CD4-positive, alpha-beta T cell treated with Interleukin-17A for 4 hours (primary cell): ENCODE measurements at places on chromosomes 3 and 15.

DNA sequence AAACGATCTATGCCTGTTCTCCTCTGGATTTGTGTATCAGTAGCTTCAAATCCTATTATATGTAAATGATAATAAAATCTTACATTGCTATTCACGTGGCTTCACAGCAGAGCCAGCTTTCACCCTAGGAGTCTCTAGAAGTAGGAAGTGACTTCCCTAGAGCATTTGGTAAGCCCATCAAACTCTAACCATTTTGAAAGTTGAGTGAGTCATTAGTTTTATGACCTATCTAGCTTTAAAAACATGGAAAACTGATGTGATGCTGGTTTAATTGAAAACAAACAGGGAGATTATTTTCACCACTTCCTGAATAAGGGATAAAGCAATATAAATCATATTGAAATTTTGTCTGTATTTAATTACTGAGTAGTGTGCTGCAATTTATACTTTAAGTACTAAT is 275.2 kb downstream of the EPHA6 start:
- DNase-seq: no peak

DNA sequence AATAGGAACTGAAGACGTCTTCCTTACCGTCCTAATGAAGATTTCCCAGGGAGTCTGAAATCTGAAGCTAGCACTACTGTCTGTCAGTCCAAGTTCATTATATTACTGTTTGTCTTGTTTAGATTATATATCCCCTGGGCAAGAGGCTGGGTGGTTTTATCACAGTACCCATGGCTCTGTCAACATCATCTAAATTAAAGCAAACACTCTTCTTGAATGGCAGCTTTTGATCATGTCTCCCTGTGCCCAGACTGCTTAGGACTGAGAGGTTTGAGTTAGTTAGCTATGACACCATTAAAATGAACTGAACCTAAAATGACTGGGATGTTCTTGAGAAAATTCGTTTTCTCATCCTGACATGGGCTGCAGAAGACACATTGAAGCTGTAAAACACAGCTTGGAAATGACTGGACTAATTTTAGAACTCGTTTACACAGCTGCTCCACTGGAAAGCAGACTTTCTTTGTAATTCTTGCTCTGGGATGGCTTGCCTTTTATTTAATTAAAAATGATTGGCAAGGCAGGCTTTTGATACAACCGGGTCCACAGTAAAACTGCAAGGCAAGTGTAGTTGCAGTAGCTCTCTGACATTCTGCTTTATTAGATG is 243.5 kb downstream of the MFSD1 start:
- DNase-seq: no peak

DNA sequence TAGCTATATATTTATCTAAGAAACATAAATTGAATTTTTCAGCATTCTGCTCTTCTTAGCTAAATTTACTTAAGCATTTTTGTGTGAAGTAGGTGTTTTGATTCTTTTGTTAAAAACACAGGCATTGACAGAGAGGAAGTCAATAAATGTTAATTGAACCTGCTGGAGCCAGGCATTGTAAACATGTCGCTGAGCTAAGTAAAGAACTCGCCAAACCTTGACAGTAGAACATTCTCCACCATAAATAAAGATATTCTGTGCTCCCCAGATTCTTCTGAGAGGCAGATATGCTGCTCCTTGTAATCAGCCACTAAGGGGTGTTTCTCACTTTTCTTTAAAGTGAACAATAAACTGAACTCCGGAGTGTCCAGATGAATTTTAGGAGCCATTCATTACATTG is 38.4 kb downstream of the SYNM start:
- DNase-seq: no peak

GRCh38 chr15:41570764-41571163 is 11.8 kb downstream of the TYRO3 start:
- DNase-seq: no peak

DNA sequence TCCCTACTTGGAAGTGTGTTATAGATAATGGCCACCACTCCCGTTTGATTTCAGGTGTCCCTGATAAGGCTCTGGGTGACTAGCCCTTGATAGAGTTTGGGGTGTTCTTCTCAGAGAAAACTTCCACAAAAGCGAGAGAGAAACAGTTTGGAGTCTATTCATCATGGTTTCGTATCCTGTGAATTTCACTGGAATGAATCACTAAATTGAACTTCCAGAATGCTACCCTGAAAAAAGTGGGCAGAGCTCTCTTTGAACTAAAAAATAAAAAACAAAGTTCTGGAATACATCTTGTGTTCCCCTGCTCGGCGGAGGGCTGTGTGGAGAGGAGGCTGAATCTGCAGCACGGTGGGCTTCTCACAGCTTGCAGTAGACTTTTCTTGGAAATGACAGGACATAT is 52.8 kb upstream of the FAM98B start:
- DNase-seq: no peak

DNA sequence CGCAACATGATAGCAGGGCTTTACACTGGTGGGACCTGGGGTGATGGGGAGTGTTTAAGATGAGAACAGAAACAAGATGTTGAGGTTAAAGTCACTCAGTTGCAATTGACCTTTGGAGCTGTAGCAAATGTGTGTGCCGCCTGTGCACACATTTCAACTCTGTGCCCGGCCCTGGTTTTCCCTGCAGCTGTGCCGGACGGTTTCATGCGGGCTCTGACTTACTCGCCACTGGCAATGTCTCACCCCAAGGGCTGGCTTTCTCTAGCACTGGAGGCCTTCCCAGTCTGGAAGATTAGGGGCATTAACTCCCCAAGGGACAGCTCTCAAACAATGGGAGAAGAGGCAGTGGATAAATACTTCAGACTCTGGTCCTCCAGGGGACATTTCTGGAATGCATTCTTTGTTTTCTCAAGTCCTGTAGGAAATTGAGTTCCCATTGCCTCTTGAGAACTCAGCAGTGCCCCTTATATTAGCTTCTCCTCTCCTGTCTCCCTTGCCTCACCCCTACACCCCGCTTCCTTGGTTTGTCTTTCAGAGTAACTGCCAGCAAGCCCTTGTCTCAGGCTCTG is 152.5 kb downstream of the EDEM1 start:
- no peak for DNase-seq

GRCh38 chr3:40329071-40329470 is 19.6 kb downstream of the EIF1B start:
- DNase-seq: no peak

DNA sequence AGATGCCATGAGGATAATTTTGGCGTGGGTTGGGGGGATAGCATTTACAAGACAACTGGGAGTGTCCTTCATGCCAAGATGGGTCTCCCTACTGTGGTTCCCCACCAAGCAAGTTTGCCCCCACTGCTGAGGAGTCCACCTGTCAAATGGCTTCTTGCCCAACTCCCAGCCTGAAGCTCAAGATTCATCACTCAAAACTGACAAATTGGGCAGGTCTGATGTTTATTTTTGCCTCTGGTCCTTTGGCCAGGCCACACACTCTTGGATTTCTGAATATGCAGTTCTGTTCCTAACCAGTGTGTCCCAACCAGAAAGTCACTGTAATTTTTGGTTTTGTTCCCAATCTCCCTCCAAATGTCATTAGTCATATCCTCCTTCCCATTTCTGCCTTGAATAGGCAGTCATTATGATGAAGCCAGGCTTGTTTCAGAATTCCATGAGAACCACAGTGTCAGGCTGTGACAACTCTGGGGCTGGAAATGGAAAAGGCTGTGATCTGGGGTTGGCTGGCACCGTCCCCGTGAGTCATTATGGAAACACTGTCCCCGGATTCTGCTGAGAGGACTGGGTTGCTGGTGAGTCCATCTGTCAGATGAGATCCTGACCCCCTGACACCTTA is 29.3 kb upstream of the MEF2A start:
- DNase-seq: no peak

GRCh38 chr15:35557012-35557411 is 11.0 kb upstream of the DPH6 start:
- DNase-seq: no peak

DNA sequence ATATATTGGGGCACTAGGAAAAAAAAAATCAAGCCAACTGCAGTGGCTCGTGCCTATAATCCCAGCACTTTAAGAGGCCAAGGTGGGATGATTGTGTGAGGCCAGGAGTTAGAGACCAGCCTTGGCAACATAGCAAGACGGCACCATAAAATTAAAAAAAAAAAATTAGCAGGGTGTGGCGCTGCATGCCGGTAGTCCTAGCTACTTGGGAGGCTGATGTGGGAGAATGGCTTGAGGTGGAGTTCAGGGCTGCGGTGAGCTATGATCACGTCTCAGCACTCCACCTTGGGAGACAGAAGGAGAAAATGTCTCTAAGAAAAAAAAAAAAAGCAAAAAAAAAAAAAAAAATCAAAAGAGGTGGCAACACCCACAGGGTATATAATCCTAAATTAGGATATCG is 49.6 kb downstream of the INO80 start:
- no peak for DNase-seq

DNA sequence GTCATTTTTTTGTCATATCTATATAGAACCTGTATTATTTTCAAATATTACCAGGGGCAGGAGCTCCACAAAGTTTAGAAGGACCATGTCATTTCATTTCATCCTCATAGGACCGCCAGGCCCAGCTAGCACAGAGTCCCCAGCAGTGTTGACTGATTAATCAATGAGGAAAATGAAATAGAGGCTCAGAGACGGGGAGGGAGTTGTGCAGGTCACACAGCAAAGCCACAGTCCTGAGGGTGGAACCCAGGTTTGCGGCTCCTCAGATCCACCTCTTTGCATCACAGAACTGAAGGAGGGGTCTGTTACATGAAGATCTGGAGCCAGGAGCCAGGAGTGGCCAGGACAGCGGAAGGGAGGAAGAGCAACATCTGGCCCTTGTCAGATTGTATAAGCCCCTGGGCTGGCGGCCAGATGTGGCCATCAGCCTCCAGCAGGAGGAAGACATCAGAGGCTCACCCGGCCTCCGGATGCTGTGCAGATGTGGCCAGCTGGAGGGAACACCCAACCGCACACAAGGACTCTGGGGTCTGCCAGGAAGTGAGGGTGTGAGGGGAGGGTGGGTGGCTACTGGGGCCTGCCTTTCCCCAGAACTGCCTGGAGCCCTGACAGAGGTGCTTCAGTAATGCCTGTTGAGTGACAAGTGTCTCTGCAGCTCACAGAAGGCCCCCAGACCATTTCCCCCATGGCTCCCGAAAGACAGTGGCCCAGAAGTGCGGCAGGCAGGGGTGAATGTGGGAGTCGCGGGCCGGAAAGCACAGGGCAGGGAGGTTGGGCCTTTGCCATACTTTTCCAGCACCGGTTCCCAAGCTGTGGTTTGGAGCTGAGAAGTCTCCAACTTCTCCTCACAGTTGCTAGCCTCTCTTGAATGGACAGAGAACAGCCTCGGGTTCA is 21.3 kb downstream of the EFCC1 start:
- DNase-seq: no peak

DNA sequence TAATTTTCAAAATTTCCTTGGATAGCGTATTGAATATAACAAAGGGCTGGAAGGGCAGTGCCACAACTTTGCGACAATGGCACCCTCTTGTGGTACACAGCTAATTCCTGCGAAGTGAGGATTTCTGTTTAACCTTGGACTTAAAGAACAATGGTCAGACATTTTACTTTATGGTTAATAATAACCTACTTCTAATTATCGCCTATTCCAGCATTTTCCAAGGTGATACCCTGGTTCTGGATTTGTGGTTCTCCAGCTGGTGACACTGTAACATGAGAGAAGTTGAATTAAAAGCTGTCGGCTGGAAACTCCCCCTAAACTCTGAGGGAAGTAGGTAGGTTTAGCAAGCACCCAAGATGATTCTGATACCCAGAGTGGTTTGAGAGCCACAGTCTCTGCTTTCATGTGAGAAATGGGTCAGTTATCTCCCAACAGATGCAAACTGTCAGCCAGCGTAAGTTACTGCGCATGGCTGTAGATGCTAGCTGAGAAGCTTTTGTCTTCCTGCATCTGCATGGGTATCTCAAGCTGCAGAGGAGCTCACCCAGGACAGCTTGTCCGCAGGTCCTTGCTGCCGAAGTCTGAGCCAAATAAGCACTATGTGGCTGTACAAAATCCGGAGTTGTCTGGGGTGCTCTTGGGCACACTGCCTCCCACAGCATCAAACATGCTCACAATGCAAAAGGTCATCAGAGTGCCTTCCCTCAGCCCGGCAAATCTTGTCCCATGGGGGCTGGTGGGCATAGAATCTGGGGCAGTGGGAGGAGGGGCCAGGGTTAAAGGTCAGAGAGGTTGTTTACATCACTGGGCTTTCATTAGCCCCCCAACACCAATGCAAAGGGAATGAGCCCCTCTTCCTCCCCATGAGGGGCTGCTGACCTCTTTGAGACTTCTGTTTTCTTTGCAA is 6.6 kb upstream of the CHSY1 start:
- DNase-seq: peak; percentile 76

GRCh38 chr15:100786901-100787566 is 92.6 kb upstream of the ALDH1A3 start:
- DNase-seq: no peak

DNA sequence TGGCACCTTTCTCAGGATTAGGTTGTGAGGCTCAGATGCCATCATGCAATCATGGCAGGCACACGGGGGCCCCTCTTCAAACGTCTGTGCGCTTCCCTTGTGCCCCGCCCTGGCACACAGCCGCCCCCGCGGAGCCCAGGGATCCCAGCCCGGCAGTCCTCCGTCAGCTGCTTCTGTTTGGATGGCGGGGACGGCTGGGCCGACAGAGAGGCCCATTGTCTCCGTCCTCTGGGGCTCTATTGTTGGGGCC is 849 bp upstream of the HDAC11 start:
- no peak for DNase-seq

- DNase-seq: no peak
These were observed 58.3 kb downstream of the NMNAT3 start for GRCh38 chr3:139619484-139619883.

DNA sequence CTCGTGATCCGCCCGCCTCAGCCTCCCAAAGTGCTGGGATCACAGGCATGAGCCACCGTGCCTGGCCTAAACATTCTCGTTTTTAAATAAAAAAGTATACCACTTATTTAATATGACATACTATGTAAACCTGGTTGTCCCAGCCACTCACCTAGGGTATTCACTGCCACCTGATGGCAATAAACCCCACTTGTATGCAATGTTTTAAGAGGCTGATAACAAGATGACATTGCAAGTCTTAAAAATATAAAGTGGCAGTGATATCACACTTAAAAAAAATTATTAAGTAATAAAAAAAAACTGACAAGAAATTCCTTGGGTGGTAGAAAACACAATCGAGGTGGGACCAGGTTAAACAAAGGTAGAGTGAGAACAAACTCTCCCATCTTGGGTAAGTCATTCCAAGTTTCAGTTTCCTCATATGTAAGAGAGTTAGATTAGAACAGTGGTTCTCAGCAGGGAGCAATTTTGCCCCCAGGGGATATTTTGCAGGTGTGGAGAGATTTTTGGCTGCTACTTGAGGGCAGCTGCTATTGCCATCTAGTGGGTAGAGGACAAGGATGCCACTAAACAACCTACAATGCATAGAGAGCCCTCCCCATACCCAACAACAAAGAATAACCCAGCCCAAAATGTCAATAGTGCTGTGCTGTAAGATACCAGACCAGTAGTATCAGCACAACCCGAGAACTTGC is 14.5 kb downstream of the ARF4 start:
- no peak for DNase-seq

- no peak for DNase-seq
These were observed 86.2 kb downstream of the FBN1 start for GRCh38 chr15:48559285-48559684.

- no peak for DNase-seq
These were observed 57.6 kb upstream of the TNFSF10 start for GRCh38 chr3:172580680-172581401.
